Motor neuron (in vitro differentiated cells): ENCODE measurements at places on chromosomes 12 and 14. TPM values are rescaled to one million over a fixed set of nuclear protein-coding genes. Genes with fewer than 3 reads are reported as not detected.

- no peak for ATAC-seq
These were observed 1108.6 kb downstream of the LRFN5 start for GRCh38 chr14:42715316-42715715.

- ATAC-seq = no peak
These were observed 20.7 kb downstream of the ZDHHC17 start for GRCh38 chr12:76784600-76785051.

Gene POU6F1
- 5.5 and 5.8 TPM in 2 replicates for total RNA-seq

- ATAC-seq = no peak
These were observed 5.1 kb upstream of the TMED10 start for GRCh38 chr14:75181293-75182062.

GRCh38 chr14:101495827-101496775, 65.2 kb upstream of the DIO3 start:
- no peak for ATAC-seq

GRCh38 chr14:22105006-22105623, 431.5 kb upstream of the OR4E1 start:
- ATAC-seq = no peak

Gene ARMH4
- 15.0 and 15.6 TPM in 2 replicates for total RNA-seq
